Left forelimb (tissue), 1 donor: ENCODE measurements at places on chromosomes 5 and 9.
A peak's percentile ranks its signal among the peaks of the same experiment; 100 is the strongest.

- DNase-seq, result no peak
These were observed 96.3 kb downstream of the CD180 start for GRCh38 chr5:67100301-67100700.

GRCh38 chr5:32522429-32523143 is 62.8 kb upstream of the SUB1 start:
- no peak for DNase-seq

DNA sequence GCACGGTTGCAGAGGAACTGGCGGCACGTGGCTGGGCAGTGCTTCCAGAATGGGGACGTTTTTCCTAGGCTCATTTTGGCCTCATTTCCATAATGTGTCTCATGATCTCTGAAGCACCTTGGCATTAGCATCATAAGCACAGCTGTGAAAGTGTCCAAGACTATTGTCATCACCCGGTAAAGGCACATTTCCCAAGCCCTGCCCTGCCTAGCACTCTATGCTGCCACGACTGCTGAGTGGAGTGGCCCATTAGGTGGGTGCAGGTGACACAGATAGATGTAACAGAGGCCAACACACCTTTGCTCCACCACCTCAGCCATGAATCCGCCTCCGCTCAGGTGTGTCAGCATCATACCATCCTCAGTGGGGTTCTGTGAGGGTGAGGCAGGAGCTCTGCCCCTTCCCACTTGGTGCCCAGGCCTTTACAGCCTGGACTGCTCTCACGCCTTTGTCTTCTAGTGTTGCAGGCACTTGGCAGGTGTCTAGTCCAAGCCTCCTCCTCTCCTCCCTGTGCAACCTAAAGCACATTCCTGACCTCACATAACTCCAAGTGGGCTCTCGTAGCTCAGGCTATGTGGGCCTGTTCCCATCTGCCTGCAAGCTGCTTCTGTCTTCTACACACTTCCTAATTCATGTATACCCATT is 213.0 kb downstream of the FSTL4 start:
- DNase-seq, result no peak

DNA sequence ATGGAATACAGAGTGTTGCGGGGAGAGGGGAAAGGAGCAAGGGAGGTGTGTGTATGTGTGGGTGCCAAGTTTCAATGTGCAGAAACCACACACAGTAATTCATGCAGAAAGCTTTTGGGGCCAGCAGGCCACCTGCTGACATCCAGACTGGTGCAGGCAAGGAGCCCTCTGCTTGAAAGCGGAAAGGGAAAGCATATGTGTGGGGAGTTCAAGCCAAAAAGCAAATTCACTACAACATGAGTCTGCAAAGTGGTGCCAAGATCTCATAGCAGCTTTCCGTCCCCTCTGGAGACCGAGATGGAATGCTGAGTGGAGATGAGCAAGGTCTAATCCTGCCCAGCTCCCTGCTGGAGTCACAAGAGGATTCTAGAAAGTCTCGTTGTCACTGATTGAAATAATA is 159.7 kb upstream of the VLDLR start:
- DNase-seq, result peak; percentile 78

DNA sequence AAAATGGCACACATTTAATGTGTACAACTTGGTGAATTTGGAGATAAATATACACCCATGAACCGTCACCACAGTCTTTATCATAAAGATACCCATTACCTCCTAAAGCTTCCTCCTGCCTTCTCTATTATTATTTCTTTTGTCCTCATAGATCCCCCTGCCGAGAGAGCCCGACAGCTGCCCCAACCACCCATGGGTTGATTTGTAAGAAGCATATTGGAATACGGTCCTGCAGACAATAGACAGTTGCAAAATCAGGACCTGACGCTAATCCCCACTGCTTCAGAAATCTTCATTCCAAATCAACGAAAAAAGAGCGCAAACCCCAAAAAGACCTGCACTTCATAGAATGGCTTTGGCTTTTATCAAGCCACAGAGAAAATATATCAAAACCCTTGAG is 697.5 kb downstream of the SEMA5A start:
- DNase-seq, result no peak

DNA sequence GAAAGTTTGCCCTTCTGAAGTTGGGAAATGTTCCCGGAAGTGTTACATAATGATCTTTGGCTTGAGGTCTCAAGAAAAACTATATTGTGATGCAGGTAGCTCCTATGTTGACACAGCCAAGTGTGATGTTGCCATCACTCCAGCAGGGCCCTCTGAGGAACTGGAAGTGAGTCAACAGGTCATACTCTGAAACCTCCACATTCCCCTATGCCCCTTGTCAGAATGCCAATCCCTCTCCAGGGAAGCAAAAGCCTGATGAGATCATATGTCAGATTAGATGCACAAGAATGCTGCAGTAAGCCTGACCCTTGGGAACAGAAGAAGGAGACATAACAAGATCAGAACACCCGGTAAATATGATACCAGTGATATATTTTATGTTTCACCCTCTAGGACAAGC is 66.8 kb upstream of the ITGA2 start:
- no peak for DNase-seq

- no peak for DNase-seq
These were observed 7.5 kb upstream of the CCDC180 start for GRCh38 chr9:97299809-97300414.
